ENCODE measurements at places on chromosomes 7 and 10.

GRCh38 chr7:26097837-26098668 is 53.9 kb upstream of the NFE2L3 start:
- no peak for DNase-seq

GRCh38 chr10:71396711-71397295 is at the start of gene CDH23:
CDH23 (plus strand) TSS chr10:71396920; CDS start chr10:71439832, 42,912 bp downstream.
- DNase-seq, result peak; percentile 3

- peak; percentile 78 for DNase-seq
Observed at GRCh38 chr7:129066290-129067131, 11.6 kb upstream of the TNPO3 start.

DNA sequence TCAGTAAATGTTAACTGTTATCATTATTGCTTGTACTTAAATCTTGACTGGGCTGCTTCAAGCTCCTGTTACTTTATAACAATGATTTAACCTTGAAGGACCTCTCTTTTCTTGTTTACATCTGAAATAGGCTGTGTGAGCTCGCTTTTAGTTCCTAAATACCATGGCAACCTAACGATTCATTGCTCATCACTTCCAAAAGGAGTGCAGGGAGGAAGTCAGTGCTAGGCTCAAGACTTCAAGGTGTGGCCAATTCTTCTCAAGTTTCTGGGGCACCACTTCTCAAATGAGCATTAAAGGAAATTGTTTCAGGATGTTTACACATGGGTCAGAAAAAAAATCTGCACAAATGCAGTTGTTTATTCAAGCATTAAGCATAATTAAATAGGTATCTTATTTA is 284.2 kb downstream of the MTERF1 start:
- no peak for DNase-seq

- no peak for DNase-seq
Observed at GRCh38 chr7:26461518-26461917, 169.9 kb downstream of the SNX10 start.

DNA sequence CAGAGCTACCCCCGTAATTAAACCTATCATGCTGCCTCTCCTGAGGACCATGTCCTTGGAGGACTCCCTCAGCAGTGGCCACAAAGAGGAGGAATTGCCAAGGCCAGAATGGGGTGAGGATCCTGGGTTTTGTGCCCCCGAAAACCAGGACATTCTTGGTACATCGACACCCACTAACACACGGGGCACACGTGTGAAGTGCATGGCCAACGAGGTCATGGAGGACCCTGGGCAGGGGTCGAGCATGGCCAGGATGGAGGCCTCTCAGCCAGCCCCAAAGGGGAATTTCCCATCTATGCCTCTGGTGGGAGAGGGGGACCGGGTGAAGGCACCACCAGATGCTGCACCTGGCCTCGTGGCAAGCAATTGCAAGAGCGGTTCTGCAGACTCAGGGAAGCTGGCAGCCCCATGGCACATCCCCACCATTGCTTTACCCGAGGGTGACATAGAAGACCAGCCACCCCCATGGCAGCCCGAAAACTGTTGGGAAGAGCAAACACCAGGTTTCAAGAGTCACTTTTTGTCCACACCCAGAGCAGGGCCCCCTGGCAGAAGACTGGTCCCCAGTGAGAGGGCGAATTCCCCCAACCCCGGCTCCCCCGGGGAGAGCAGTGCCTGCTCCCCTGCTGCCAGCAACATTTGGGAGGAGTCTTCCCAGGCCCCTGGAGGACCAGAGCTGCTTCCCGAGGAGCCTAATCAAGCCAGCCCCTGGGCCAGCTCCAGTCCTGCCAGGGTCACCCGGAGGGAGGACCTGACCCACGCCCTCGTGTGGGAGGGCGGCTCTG is 26.4 kb downstream of the C10orf71 start:
- DNase-seq, result no peak

DNA sequence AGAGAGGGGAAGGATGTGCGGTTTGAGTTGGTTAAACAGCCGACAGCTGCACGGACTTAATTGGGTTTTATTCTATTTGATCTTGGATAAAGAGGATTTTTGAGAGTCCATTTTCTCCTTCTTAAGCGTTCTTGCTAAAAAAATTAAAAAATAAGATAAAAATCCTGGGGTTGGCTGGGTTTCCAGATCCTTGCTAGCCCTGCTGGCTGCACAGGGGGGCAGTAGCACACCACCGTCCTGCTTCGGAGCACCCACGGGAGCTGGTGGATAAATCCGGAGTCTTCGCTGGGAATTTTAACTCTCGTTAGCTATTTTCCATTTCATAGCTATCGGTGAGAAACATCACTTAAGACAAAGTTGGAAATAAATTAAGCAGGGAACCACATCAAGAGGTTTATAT is 792.0 kb downstream of the TYW1 start:
- DNase-seq, result no peak

- no peak for DNase-seq
Observed at GRCh38 chr10:50461834-50462233, 161.9 kb downstream of the SGMS1 start.

GRCh38 chr10:69443354-69443753 is 7.9 kb upstream of the TSPAN15 start:
- DNase-seq, result no peak

GRCh38 chr7:2681929-2682799 is 5.8 kb upstream of the AMZ1 start:
- no peak for DNase-seq

GRCh38 chr7:149489391-149490024 is 8.1 kb downstream of the ZNF746 start:
- no peak for DNase-seq

- no peak for DNase-seq
Observed at GRCh38 chr10:79601939-79602338, 8.8 kb upstream of the SFTPA1 start.

- DNase-seq, result peak; percentile 40
Observed at GRCh38 chr10:95661818-95662217, 5.3 kb upstream of the ALDH18A1 start.

GRCh38 chr7:105796365-105796764 is 80.0 kb downstream of the ATXN7L1 start:
- DNase-seq, result peak; percentile 84

DNA sequence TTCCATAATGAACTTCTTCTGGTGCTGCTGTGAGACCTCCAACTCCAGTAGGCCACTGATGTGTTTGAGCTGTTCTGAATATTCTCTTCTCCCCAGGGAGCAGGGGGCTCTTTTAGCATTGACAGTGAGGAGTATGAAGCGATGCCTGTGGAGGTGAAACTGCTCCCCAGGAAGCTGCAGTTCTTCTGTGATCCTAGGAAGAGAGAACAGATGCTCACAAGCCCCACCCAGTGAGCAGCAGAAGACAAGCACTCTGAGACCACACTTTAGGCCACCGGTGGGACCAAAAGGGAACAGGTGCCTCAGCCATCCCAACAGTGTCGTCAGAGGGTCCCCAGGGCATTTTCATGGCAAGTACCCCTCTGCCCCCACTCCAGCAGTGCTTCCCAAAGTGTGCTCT is 49.3 kb downstream of the DENND11 start:
- DNase-seq, result no peak

DNA sequence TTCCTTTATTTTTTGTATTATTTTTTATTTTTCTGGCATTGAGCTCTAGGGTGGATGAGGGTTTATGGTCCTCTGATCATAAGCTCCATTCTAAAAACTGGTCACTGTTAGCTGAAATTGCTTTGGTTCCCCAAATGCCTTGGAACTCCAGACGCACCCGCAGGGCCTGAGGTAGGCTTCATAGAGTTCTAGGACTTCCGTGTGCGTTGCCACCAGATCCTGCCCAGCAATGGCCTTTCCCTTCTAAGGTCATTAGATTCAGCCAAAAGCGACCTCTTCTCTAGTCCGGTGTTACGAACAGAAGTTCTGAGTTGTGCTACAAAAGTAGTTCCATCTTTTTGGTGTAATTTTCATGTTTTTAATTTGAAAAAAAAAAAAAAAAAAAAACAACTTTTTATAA is 64.4 kb downstream of the KLHDC10 start:
- DNase-seq, result no peak

- no peak for DNase-seq
Observed at GRCh38 chr7:129095258-129095657, 40.3 kb upstream of the TNPO3 start.

DNA sequence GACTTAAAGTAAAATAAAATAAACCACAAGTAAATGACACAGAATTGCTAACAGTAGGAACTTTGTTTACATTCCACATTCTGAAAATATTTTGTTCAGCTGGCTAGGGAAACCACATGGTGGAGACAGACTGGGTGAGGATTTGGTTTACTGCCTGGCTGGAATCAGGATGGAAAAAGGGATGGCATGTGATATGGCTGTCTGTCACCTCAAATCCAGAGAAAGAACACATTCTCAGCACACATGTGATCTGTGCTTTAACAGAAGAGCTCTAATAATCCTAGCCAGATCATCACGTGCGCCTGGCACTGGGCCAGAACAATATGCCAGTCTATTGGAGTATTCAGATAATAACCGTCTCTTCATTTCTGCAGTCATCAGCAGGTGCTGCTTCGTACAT is 90.9 kb upstream of the PIP4K2A start:
- peak; percentile 56 for DNase-seq

DNA sequence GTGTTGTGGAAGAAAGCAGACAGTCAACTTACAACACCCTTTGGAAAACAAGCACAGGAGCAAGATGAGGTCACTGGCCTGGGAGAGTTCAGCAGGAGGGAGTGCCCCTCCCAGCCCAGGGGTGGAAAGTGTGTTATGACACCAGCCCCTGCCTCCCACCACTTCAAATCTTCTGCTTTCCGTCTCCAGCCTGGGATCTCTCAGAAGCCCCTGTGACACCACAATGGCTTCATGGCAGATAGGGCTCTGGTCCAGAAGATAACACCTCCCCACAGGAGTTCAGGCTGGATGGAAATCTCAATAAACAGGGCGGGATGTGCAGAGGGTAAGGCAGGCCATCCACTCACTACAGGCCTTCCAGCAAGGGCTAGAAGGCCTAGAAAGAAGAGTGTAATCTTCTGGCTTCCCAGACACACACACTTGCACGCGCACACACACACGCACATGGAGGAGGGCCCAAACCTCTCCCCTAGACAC is 48.7 kb upstream of the ZMIZ1 start:
- peak; percentile 45 for DNase-seq

DNA sequence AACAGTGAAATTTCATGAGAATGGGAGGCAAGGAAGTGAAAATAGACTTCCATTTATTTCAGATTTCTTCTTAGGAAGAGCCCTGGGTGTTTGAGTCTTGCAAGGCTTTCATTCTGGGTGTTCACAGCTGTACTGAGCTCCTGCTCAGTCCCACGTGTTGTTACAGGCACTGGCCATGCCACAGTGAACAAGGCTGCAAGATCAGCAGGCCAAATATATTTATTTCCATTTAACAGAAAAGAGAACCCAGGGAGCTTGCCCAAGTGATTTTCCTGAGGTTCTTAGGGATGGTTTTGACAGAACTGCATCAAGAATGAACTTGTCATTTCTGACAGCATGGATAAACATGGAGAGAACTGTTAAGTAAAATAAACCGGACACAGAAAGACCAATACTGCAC is 54.5 kb upstream of the CD36 start:
- DNase-seq, result peak; percentile 21

DNA sequence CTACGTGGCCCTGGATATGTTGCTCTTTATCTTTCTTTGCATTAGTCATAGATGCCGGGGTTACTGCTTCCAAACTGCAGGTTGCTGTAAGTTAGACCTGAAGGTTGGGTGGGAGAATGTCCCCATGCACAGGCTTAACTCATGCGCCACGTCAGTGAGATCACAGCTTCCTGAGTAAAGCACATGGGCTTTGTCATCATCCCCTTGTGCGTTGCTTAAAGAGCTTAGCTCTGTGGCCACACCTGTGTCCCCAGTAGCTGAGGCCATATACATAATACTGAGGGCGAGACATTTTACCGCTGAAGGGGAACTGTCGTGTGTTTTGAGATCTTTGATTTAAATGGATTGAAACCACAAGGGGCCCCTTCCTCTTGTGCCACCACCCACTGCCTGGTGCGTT is 45.8 kb upstream of the BTBD16 start:
- DNase-seq, result no peak

GRCh38 chr10:14340051-14340744 is 9.5 kb upstream of the FRMD4A start:
- DNase-seq, result no peak

DNA sequence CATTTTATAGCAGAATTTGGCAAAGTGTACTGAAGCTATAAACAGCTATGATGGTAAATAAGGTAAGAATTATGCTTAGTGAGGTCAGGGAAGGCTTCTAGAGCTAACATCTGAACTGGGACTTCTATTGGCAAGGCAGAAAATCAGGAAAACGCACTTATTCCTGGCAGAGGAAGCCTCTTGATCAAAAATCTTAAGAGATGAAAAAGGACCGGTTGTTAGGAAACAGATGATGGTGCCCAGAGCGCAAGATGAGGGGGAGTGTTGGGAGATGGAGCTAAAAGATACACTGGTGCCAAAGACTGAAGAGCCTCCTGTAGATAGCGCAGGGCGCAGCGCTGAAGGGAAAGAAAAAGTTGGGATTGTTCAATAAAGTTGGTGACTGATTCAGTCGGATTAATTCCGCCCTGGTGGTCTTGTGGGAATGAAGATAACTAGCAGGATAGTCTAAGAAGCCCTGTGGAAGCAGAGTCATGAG is 550 bp upstream of the CALU start:
- DNase-seq, result no peak

DNA sequence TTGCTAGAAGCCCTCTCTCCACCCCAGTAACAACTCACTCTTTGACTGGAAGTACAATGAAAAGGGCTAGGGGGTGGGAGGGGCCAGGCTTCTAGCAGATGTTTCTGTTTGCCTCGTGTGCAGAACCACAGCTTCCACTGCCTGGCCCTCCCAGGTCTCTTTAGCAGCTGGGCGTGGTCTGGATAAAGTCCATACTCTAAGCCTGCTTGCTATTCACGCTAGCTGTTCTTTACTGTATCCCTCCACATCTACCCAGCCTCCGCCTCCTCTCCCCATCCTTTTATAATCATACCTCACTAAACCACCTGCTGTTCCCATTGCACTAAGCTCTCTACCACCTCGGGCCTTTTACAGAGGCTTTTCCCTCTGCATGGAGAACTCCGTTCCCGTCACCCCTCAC is 288.8 kb downstream of the CAMK1D start:
- peak; percentile 17 for DNase-seq

GRCh38 chr7:52555805-52556204 is 479.6 kb upstream of the POM121L12 start:
- DNase-seq, result no peak

- no peak for DNase-seq
Observed at GRCh38 chr10:79336739-79337138, 10.5 kb upstream of the PPIF start.

- DNase-seq, result peak; percentile 46
Observed at GRCh38 chr7:81887098-81888090, 117.5 kb upstream of the HGF start.

GRCh38 chr7:140723006-140723405 is 26.5 kb downstream of the NDUFB2 start:
- no peak for DNase-seq

All from iris pigment epithelial cell (primary cell).